ENCODE measurements at places on chromosomes 7 and 10.

DNA sequence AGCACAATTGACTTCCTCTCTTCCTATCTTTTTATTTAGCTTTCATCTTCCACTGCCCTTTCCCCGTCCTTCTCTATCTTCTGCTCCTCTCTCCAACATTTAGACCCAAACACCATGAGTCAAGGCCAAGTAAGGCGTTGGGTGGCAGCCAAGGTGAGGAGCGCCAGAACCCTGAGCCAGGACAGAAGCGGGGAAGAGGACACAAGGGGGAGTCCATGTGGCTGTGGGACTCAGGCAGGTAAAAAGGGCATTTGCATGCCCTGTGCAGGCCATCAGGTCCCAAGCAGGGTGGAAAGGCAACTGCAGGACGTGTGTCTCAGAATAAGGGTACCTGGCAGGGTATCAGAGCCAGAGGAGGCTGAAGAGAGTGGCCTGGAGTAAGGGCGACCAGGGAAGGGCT, 192.4 kb upstream of the PFKP start:
- DNase-seq, result no peak

- no peak for DNase-seq
These were observed 737 bp downstream of the CNNM2 start for GRCh38 chr10:102918817-102919245.

GRCh38 chr7:107035446-107035845, 9.1 kb upstream of the PRKAR2B start:
- DNase-seq, result no peak

DNA sequence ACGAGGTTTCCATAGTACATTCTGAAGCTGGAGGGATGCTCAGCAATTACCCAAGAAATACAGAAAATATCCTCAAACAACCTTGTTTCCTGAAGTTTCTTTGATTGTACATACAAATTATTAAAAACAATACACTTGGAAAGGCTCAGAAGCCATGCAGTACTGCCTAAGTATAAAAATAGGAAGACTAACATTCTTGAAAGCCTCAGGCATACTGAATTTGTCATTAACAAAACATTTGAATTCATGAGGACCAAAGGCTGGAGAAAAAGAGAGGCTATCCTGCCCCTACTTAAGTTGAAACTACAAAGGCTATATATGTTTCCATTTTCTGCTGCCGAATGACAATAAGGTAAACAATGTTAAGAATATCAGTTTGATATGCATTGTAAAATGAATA, 54.3 kb upstream of the SGCE start:
- no peak for DNase-seq

DNA sequence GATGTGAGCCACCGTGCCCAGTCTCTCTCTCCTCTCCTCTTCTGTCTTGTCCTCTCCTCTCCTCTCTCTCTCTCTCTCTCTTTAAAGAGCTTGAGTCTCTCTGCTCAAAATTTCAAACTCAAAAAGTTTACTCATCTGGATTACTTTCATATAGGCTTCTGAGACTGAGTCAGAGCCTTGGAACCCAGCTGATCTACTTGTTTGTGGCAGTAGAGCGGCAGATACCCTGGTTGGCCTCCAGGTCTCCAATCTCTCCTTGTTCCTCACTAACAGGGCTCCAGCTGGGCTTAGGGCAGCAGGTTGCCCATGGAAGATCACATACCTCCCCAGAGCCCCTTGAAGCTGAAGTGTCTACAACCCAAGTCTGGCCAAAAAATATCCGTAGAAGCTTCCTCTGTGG, 51.0 kb downstream of the HHEX start:
- no peak for DNase-seq

- no peak for DNase-seq
These were observed 424 bp downstream of the EGFR start for GRCh38 chr7:55019191-55019690.

GRCh38 chr10:3805201-3805790, 20.3 kb upstream of the KLF6 start:
- no peak for DNase-seq

DNA sequence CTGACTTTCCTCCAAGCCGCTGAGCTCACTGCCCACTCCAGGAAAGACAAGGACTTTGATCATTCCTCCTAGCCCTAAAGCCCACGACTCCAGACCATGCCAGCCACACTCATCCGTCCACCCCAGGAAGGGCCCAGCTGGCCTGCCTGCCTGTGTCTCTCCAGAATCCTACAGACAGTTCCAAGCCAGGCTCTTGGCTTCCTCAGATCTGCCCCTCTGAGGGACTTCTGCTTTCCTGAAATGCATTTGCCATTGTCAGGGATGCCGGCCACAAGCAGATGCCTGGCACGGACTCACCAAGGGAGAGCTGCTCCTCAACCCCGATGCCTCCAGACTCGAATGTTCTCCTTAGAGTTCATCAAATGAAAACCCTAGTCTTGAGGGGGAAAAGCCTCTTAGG, 155.8 kb downstream of the OAT start:
- DNase-seq, result no peak

DNA sequence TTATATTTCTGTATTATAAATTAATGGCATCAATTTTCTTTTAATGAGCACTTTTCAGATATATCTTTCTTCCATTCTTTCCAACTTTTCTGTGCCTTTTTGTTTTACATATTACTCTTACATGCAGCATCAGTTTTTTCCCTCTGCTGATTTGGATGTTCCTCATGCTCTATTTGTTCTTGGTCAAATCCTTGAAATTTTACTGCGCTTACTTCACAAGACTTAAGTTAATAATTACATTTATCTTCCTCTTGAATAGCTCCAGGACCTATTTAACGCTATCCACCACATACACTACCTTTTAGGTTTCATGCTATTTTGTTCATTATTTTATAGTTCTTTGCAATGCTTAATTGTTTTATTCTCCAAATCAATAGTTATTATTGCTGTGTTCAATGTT, 97.6 kb upstream of the CTTNBP2 start:
- no peak for DNase-seq

DNA sequence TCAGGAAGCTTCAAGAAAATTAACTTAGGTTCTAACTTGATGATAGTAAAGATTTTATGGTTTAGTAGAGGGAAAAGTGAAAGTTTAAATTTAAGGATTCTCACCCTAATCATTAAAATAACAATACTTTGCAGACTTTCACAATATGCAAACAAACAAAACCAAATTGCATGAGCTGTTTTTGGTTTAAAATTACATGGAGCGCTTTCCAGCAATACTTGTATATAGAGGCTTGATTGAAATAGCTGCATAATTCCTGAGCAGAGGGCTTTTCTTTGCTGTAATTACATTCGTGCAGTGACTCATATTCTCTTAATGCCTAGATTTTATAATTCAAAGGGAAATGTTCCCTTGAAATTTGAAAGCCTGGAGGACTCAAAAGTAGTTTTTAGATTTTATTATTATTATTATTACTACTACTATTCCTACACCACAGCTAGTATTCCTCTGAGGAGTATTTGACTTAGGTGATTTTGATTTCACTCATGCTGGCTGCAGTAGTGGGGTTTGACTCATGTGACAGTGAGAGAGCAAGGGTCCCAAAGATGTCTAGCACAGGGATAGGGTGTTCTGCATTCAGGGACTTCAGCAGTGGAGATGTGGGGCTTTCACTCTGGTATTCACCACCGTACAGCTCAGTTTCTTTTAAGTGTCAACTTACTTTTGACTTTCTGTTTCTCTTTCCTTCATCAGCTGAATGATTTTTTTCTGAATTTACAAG, 138.1 kb downstream of the ADAM22 start:
- DNase-seq, result no peak

GRCh38 chr10:48948470-48949037, 8.9 kb upstream of the LRRC18 start:
- no peak for DNase-seq

GRCh38 chr10:287026-287709, 151.9 kb downstream of the ZMYND11 start:
- no peak for DNase-seq

GRCh38 chr10:118047157-118047719, 497 bp upstream of the RAB11FIP2 start:
- no peak for DNase-seq

DNA sequence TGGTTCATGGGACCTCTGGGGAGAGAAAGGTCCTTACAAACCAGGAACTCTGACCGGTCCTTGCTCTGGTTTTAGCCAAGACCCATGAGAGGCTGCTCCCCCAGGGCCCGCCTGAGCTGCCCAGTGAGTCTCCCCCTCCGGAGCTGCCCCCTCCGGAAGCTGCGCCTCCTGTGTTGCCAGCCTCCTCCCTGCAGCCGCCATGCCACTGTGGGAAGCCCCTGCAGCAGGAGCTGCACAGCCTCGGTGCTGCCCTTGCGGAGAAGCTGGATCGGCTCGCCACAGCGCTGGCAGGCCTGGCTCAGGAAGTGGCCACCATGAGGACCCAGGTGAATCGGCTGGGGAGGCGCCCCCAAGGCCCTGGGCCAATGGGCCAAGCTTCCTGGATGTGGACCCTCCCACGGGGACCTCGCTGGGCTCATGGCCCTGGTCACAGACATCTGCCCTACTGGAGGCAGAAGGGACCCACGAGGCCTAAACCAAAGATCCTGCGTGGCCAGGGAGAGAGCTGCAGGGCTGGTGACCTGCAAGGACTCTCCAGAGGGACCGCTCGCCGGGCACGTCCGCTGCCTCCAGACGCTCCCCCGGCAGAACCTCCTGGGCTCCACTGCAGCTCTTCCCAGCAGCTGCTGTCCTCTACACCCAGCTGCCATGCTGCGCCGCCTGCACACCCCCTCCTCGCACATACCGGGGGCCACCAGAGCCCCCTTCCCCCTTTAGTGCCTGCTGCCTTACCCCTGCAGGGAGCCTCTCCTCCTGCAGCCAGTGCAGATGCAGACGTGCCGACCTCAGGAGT, 40.1 kb downstream of the ZNF467 start:
- no peak for DNase-seq

- no peak for DNase-seq
These were observed 92.0 kb upstream of the MACROH2A2 start for GRCh38 chr10:69960606-69960987.

GRCh38 chr10:52658112-52658511, 114.5 kb downstream of the MBL2 start:
- no peak for DNase-seq

GRCh38 chr10:5588603-5589002, 63.8 kb downstream of the CALML3 start:
- no peak for DNase-seq

DNA sequence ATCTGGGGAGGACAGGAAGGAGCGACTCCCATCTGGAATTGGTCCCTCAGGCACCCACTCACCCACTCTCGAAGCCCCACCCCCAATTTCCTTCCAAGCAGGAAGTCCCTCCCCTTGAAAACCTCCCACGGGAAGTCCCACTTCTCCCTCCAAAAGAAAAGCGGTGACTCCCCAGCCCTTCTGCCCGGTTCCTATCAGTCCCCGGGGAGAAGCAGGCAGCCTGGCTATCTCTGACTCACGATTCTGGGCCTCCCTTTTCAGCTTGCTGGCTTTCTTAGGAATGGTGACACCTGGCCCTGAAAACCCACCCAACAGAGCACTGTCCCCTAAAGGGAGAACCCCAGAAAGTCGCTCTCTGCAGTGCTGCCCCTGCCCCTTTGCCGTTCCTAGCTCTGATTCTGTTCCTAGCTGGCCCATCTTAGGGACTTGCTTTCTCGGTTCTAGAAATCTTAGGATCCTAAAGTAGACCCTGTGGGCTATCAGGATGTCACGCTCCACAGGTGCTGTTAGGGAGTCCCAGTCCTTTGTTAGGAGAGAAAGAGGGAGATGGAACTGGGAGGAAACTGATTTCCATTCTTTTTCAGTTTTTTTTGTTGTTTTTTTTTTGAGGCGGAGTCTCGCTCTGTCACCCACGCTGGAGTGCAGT, 6.0 kb downstream of the TSC22D4 start:
- DNase-seq, result no peak

DNA sequence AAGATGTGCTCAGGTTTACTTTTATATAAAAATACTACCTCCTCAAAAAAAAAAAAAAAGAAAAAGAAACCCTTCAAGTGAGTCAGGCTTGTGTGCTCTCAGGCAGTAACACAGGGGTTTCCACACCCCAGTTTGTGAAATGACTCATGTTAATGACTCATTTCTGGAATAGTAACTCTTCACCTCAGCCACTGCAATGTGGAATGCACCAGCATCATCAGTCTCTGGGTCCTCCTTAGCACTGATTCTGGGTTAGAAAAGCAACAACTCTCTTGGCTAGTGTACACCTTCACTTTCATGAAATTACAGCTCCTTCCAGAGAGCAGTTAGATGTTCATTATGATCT, 110.6 kb downstream of the EMX2 start:
- DNase-seq, result no peak

DNA sequence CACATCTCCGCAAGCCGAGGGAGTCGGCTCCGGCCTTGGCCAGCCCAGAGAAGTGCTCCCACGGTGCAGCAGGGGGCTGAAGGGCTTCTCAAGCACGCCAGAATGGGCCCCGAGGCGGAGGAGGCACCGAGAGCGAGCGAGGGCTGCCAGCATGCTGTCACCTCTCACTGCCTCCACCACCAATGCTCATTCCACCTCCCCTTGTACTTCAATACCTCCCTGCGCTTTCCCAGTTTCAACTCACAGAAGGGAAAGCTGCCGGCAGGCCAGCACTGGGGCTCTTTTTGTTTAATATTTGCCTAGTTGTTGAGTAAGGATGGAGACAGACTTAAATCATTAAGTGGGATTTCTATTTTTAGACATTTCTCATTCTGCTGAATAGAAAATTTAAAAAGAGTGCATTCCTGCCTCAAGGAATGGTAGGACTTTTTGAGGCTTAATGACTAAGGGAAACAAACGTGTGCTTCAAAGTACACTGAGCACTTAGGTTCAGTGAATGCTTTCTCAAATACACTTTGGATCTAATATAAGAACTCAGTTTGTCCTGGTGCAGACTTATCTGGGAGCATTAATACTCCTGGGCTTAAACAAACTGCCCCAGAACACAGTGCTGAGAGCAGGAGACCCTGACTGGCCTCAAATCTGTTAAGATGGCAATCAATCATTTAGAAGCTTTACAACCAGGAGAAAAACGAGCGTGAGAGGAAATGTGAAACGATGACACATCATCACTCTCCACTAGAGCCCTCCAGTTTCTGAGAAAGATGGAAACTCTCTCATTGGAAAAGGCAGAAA, 131.2 kb downstream of the RALA start:
- no peak for DNase-seq

GRCh38 chr7:92653136-92653535, 62.9 kb upstream of the FAM133B start:
- DNase-seq, result no peak

DNA sequence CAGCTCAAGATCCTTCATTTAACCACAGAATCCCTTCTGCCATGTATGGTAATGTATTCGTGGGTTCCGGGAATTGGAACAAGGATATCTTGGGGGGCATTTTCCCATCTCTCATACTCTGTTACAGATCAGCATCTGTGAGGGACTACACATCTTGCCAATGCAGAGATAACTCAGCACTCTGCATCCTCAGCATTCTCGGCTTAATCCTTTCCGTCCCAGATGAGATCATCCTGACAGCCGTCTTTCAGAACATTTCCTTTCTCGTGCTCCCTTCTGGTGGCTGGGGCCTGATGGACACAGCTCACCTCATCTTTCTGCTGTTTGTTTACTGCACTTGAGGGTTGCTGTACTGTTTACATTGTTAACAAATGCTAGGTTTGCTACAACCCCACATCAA, 25.3 kb downstream of the FKBP6 start:
- DNase-seq, result no peak

GRCh38 chr7:486216-486743, 33.4 kb downstream of the PDGFA start:
- DNase-seq, result no peak
